ENCODE measurements at places on chromosomes 6 and 20. TPM values are rescaled to one million over a fixed set of nuclear protein-coding genes. Genes with fewer than 3 reads are reported as not detected.

Gene SPTLC3
- total RNA-seq: 3.5 TPM

Gene FOXF2
- total RNA-seq: 2.3 TPM

Gene MYBL2
- total RNA-seq: 1.6 TPM

Gene UBE2C
- total RNA-seq: 7.6 TPM

Gene ITPR3
- total RNA-seq: 1.8 TPM

Gene VIP
- 3.0 TPM for total RNA-seq

Gene BHLHE23
- not detected for total RNA-seq

Gene SYTL3
- total RNA-seq: 2.5 TPM

Gene TBXT
- total RNA-seq: not detected

Gene STX11
- total RNA-seq: 1.4 TPM

Gene SIGLEC1
- total RNA-seq: 0.23 TPM

Gene MYMX
- not detected for total RNA-seq

Gene FOXS1
- 1.4 TPM for total RNA-seq

Gene ZNF311
- total RNA-seq: 5.8 TPM

Gene ID4
- total RNA-seq: 309 TPM

Gene MATN4
- 4.8 TPM for total RNA-seq

Gene PRICKLE4
- total RNA-seq: 0.46 TPM

Gene NDUFAF4
- total RNA-seq: 64.1 TPM

Gene ARMH2
- not detected for total RNA-seq

Gene ANKRD66
- total RNA-seq: 3.5 TPM

Gene GPR6
- 12.2 TPM for total RNA-seq

Gene ENPP4
- 41.8 TPM for total RNA-seq

Gene OPRM1
- 56.7 TPM for total RNA-seq

Gene CRYBG1
- 1.6 TPM for total RNA-seq

Gene FILIP1
- 5.3 TPM for total RNA-seq

Gene SLC17A1
- total RNA-seq: not detected

Gene OR2H2
- total RNA-seq: not detected

Gene ATP9A
- total RNA-seq: 390 TPM

Gene PPT2
- total RNA-seq: 15.0 TPM

Gene ATP6V1G2
- total RNA-seq: 69.4 TPM

Gene CFAP61
- total RNA-seq: 8.8 TPM

Gene CST2
- total RNA-seq: not detected

Gene CCN6
- not detected for total RNA-seq

All from diencephalon (tissue), 1 donor.